ENCODE measurements at places on chromosomes 7 and 10. TPM values are rescaled to one million over a fixed set of nuclear protein-coding genes. Genes with fewer than 3 reads are reported as not detected.

The TMEM229A gene
- polyA plus RNA-seq = not detected

- no peak for DNase-seq
Measured at GRCh38 chr10:53009961-53010907, 237.7 kb upstream of the MBL2 start.

GRCh38 chr7:88200261-88200660 lies 19.6 kb downstream of the SRI start:
- no peak for DNase-seq

- DNase-seq = no peak
Measured at GRCh38 chr7:117666031-117666430, 186.2 kb downstream of the CFTR start.

DNA sequence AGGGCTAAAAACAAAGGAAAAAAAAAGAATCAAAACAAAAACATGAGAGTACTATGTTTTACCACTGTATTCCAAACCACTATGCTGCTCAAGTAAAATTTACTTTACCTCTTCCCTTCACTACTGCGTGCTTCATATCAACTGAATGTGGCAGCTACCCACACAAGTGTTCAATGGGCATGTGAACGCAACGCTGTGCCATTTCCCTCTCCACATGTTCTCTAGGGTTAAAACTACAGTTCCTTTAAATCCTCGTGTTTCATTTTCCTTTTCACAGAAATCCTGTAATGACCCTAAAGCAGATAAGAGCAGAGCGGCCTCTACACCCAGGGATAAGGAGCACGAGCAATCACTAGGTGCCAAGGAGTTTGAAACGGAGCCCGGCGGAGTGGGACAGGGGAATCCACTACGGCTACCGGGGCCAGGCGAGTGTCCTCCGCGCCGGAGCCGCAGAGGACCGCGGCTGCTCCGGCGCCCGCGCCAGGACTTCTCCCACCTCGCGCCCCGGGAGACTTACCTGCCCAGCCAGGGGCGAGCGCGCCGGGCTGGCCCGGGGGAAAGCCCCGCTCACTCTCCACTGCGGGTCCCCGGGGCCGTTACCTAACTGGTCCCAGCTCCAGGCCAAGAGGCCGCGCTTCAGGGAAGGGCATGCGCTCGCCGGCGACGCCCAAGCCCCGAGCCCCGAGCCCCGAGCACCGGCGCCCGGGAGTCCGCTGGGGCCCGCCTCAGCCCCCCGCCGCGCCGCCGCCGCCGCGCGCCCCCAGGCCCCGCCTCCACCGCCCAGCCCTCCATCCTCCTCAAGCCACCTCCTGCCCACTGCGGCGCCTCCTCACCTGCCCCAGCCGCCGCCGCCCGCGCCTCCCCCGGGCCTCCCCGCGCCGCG lies 711 bp downstream of the NAMPT start:
- peak; percentile 56 for DNase-seq

DNA sequence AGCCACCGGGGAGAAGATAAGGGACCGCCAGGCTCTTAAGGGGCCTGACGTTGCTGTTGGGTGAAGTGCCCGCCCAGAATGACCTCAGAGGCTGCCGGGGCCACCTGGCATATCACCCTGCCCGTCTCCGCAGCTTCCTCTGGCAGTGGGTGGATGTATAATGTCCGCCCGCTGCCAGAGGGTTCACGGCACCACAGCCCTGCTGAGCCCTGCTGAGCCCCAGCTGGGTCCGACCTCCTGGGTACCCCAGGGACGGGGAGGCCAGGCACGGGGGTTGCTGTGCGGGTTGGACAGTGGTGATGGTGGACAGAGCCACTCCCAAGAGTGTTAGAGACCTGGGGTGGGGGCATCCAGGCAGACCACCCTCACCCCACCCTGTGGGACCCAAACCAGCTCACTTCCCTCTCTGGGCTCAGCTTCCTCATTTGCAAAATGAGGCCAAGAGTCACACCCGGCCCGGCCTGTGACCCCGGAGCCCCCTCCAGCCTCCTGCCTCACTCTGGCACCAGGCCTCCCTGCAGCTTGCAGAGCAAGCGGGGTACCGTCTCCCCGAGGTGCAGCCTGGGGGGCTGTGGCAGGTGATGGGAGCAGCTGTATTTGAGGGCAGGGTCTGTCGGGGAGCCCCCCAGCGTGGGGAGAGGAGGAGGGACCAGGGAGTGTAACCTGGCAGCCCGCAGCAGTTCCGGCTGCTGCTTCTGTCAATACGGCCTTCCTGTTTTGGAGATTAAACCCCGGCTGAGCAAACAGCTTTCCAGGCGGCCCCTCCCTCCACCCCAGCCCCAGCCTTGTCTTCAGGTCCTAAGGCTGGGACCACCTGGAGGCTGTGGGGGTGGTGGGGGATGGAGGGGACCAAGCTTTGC lies 8.4 kb upstream of the LFNG start:
- DNase-seq = no peak

The BLNK gene
- 9.9 TPM for polyA plus RNA-seq

DNA sequence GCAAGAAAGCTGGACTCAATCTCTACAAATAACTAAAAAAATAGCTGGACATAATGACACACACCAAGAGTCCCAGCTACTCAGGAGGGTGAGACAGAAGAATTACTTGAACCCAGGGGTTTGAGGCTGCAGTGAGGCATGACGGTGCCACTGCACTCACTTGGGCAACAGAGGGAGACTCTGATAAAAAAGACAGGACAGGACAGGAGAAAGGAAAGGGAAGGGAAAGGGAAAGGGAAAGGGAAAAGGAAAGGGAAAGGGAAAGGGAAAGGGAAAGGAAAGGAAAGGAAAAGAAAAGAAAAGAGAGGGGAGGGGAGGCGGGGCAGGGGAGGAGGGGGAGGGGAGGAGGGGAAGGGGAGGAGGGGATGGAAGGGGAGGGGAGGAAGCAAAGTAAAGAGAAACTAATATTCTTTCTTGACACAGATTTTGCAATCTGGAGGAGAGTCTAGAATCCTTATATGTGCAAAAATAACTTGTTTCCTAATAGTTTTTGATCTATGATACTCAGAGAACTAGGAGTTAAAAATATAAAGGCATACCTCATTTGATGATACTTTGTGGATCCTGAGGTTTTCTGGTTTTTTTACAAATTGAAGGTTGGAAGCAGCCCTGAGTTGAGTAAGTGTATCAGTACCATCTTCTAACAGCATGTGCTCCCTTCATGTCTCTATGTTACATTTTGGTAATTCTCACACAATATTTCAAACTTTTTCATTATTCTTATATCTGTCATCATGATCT lies 8.0 kb downstream of the SAR1A start:
- no peak for DNase-seq

The LRRD1 gene
- not detected for polyA plus RNA-seq

DNA sequence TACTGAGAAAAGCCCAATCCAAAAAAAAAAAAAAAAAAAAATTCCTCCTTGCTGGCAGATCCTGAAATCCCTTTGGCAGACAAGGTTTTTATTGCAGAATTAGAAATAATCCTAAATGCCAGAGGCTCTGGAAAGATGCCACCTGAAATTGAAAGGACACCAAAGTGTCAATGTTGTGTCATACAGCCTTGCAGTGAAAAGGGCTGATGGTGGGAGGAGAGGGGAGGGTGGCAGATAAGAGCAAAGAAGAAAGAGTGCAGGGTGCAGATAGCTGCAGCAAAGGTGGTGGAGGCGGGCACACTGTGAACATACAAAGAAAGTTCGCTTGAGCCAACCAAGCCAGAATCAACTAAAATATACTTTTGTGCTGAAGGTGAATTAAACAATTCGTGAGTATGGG lies 8.2 kb upstream of the OPTN start:
- no peak for DNase-seq

DNA sequence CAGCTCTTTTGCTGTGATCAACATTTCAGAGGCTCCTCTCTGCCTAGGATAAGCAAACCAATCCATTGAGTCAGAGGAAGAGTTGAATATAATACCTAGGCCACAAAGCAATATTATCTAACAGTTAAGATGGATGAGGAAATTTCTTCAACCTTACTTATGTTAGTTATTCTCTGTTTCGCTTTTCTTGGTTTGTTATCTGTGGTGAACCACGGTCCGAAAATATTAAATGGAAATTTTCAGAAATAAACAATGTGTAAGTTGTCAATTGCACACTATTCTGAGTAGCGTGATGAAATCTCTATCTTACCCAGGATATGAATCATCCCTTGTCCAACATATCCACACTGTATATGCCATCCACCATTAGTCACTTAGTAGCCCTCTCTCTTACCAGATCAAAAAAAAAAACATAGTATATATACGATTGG lies 1.5 kb upstream of the HTR7 start:
- DNase-seq = no peak

DNA sequence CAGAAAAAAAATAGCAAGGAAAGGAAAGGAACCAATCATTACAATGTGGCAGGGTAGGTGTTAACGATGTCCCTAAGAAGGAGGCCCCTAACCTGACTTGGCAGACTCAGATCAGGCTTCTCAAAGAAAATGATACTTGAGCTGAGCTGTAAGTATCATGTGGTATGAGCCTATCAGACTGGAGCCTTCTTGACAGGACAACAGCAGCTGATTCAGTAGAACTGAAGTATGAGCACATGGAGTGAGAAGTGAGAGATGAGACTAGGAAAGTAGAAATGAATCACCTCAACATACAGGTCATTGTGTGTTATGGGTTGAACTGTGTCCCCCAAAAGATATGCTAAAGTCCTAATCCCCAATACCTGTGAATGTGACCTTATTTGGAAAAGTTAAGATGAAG lies 66.3 kb downstream of the MTERF1 start:
- no peak for DNase-seq

GRCh38 chr10:65325913-65326312 lies 1599.9 kb upstream of the LRRTM3 start:
- no peak for DNase-seq

The CYP3A7 gene
- polyA plus RNA-seq = 36.1 TPM

- no peak for DNase-seq
Measured at GRCh38 chr7:17408904-17409290, 110.4 kb downstream of the AHR start.

The HOXA3 gene
- 0.11 TPM for polyA plus RNA-seq

The IFIT1B gene
- 0.15 TPM for polyA plus RNA-seq

The AKR1C3 gene
- polyA plus RNA-seq = 292 TPM

- peak; percentile 39 for DNase-seq
Measured at GRCh38 chr7:3482147-3482921, 181.3 kb downstream of the SDK1 start.

DNA sequence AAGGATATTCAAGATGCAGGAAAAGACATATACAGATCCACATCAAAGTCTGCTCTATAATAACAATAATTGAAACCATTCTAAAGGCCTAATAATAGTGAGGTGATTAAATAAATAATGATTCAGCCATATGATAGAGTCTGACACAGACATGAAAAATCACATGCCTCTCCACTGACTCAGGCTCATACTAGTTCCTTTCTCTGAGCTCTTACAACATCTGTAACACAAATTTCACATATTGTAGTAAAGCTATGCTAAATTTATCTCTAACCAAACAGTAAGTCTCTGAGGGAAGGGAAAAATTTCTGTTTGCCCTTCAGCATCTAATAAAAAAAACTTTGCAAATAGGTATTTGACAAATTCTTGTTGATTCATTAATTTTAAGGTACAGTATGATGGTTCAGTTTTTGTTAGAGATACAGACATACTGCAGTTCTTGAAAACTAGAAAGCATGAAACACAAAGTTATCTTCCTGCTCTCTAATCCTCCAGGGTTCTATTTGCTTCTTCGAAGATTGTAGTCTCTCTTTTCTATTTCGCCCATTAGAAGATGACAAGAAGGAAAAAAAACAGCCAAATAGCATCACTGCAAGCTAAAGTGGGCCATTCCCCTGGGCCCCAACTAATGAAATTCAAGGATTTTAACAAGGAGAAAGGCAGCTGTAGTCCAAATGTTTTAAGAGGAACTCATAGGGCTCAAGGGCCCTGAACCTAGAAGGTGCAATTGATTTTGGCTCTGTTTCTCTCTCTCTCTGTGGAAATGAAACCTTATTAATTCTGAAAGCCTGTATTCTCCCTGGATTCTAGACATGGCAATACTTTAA lies 53.9 kb downstream of the CUBN start:
- no peak for DNase-seq

The DYNC1I1 gene
- polyA plus RNA-seq = 0.49 TPM

- no peak for DNase-seq
Measured at GRCh38 chr7:130398526-130399090, 18.3 kb downstream of the CPA1 start.

- no peak for DNase-seq
Measured at GRCh38 chr10:10294881-10295529, 722.7 kb upstream of the CELF2 start.

Measured in liver (tissue), 10 donors.